ENCODE measurements at places on chromosomes 2 and 18.

GRCh38 chr2:221289389-221289788 lies 282.7 kb downstream of the EPHA4 start:
- DNase-seq = no peak

- no peak for DNase-seq
Measured at GRCh38 chr2:126543081-126543480, 112.9 kb upstream of the GYPC start.

DNA sequence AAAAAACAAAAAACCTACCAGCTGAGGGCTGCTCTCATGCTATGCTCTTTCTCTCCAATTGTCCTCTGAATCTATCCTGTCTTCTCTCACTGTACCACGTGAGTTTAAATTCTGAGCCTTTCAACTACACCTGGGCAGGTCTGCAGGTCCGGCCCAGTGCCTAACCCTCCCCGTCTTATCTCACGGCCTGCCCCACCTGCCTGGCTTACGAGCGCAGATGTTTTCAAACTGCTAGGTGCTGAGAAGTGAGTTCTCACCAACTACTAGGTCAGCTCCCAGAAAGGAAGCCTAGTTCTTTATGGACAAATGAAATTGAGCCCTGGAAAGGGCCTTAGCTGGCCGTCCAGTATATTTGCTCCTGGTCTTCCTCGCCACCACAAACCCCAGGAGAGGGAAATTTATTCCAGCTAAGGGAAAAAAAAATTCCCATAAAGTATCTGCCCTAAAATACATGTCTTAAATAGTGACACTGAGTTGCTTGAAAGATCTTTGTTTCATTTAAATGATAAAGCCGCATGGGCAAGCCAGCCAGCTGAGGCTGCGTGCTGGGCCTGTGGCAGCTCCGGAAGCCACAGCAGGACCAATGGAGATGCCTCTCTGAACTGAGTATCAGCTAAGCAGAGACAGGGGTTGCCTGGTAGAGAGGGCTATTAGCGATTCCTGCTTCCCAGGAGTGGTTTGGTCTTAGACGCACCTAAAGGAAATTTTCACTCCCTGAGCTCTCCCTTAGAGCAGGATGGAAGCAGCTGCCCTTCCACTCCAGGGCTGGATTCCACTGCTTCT lies 92.5 kb upstream of the NCK2 start:
- DNase-seq = no peak

- DNase-seq = peak; percentile 72
Measured at GRCh38 chr18:48539406-48540250, 797 bp downstream of the CTIF start.

- no peak for DNase-seq
Measured at GRCh38 chr2:120344214-120344975, 1.5 kb upstream of the INHBB start.

GRCh38 chr2:109320195-109320922 lies 191.4 kb downstream of the SH3RF3 start:
- DNase-seq = no peak

- DNase-seq = no peak
Measured at GRCh38 chr18:31783059-31783458, 22.4 kb upstream of the SLC25A52 start.

- DNase-seq = peak; percentile 76
Measured at GRCh38 chr18:10560452-10561045, 34.7 kb downstream of the NAPG start.

GRCh38 chr2:144452169-144452988 lies 67.5 kb downstream of the ZEB2 start:
- peak; percentile 14 for DNase-seq

DNA sequence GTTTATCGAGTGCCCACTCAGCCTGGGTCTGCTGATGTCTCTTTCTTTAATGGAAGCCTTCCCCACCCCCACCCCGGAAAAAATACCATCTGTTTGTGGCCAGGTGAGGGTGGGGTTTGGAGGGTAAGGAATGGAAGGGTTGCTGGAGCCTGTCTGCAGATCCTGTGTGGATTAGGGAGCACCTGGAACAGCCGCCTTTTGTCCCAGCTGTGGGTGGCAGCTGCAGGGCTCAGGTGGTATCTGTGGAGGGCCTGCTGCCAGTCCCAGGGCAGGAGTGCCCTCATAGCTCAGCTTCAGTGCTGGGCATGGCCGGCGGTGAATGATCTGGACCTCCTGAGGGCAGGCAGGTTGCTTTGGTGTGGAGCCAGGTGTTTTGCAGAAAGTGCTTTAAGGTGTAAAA lies 45.3 kb downstream of the IMPA2 start:
- no peak for DNase-seq

- no peak for DNase-seq
Measured at GRCh38 chr2:13504808-13505207, 788.1 kb downstream of the TRIB2 start.

GRCh38 chr2:38876407-38876806 lies 631 bp downstream of the MORN2 start:
- no peak for DNase-seq

- DNase-seq = peak; percentile 55
Measured at GRCh38 chr2:71609958-71610357, 156.6 kb downstream of the DYSF start.

DNA sequence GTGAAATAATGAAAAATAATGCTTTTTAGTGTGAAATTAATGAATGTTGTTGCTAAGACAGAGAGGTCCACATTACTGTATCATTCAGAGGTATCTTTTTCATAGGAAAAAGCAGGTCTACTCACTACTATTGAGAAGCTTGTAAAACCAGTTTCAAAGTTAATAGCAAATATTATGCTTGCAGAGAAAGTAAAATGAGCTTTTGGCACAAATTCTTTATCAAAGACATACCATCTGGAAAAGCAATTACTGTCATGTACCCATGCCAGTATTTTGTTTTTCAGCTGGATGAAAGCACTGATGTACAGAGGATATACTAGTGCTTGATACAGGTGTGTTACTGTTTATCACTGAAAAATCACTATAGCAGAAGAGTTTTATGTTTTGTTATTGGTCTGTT lies 77.5 kb downstream of the NCOA1 start:
- DNase-seq = no peak

DNA sequence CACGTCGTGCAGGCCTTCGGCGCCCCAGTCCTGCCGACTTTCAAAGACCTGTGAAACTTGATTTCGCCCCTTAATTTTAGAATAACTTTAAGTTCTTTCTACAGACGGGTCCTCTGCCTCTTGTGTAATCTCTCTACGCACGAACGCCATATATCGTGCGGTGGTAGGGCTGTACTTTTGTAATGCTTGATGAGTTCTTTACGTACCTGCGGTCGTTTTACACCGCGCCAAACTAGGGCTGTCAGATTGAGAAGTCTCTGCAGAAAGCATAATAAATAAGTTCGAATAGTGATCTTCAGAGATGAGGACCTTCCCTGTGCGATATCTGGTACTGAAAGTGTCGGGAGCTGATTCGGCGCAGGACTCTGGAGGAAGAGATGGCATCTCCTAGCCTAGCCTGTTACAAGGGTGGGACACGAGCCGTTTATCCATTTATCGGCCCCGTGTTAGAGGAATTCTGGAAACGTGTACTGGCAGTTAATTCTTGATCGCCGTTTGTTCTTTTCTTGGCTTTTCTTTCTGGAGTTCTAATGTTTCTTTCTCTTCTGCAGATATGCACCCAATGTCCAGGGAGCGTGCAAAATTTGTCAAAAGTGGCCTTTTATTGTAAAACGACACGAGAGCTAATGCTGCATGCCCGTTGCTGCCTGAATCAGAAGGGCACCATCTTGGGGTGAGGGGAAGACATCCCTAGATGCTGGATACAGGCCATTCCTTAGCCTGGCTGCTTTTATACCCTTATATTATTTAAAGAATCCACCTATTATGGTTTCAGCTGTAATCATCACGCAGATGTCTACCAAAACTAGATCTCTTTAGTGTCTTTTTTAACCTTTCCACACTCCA lies 781 bp upstream of the SLC5A6 start:
- peak; percentile 56 for DNase-seq

- no peak for DNase-seq
Measured at GRCh38 chr2:235216901-235217300, 265.1 kb downstream of the SH3BP4 start.

DNA sequence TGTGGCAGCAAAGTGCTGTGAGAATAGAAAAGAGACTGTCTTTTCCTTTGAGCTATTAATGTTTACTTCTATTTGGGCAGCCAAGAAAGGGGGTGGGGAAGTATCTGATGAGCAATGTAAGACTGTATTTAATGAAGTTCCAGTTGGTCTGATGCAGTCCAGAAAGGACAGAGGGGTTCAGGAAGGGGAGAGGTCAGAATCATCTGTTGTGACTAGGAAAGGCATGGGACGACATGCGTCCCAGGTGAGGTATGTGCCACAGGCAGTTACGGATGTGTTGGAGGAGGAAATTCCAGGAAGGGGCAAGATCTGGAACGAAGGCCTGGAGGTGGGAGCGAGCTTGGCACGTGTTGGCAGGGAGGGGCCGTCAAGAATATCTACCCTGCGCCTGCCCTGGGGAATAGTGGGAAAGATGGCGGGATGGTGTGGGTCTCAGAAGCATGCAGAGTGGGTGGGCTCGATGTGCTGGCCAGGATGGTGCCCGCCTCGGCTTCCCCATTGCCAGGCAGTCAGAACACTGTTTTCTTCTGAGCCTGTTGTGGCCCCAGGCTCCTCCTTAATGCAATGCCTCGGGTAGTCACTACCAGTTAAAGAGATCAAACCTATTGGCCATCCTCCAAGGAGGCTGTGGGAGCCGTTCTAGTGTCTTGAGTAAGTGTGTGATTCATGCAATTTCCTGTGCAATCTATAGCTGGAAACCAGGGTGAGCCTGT lies 57.8 kb upstream of the TXNDC2 start:
- DNase-seq = peak; percentile 99

DNA sequence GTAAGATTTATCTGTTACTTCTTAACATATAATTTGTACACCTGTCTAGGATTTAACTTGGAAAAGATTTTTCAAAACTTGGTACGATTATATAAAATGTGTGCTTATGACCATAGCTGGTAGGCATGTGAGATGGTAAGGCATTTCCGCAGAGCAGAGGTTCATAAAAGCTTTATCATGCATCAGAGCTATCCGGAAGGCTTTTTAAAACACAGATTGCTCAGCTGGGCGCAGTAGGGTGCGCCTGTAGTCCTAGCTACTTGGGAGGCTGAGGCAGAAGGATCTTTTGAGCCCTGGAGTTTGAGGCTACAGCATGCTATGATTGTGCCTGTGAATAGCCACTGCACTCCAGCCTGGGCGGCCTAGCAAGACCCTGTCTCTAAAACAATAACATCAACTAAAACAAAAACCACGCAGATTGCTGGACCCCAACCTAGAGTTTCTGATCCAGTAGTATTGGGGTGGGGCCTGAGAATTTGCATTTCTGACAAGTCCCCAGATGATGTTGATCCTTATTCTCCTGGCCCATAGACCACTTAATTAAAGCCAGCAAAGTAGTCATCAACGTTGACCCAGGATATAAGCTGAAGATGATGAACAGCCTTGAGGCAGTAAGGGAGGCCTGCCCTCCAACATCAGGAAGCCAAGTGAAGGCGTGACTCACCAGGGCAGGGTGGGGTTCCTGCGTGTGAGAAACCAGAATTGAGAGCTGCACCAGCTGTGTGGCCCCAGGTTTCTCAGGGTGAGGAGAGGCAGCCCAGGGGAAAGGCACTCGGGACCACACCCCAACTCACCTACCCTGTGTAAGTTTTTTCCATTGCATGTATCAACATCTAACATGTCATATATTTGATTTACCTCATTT lies 21.6 kb upstream of the SLC20A1 start:
- peak; percentile 99 for DNase-seq

- DNase-seq = no peak
Measured at GRCh38 chr2:231336236-231336635, 59.3 kb upstream of the B3GNT7 start.

GRCh38 chr2:17590342-17590911 lies 49.9 kb downstream of the VSNL1 start:
- peak; percentile 95 for DNase-seq

GRCh38 chr2:235050980-235051351 lies 99.1 kb downstream of the SH3BP4 start:
- DNase-seq = peak; percentile 92

- DNase-seq = no peak
Measured at GRCh38 chr2:11611251-11611650, 58.7 kb downstream of the NTSR2 start.

DNA sequence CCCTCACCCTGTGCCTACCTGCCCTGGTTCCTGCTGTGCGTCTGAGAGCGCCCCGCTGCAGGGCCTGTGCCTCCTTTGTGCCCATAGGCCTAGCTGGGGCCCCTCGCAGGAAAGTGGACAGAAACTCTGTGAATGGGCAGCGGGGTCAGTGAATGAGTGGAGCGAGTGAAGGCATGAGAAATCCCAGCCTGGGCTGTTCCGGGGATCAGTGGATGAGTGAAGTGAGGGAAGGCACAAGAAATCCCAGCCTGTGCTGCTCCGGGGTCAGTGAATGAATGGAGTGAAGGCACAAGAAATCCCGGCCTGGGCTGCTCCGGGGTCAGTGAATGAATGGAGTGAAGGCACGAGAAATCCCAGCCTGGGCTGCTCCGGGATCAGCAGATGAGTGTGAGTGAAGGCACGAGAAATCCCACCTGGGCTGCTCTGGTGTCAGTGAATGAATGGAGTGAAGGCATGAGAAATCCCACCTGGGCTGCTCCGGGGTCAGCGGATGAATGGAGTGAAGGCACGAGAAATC lies 2.0 kb downstream of the COLEC11 start:
- DNase-seq = no peak

GRCh38 chr2:58228299-58228698 lies 12.8 kb downstream of the FANCL start:
- no peak for DNase-seq

DNA sequence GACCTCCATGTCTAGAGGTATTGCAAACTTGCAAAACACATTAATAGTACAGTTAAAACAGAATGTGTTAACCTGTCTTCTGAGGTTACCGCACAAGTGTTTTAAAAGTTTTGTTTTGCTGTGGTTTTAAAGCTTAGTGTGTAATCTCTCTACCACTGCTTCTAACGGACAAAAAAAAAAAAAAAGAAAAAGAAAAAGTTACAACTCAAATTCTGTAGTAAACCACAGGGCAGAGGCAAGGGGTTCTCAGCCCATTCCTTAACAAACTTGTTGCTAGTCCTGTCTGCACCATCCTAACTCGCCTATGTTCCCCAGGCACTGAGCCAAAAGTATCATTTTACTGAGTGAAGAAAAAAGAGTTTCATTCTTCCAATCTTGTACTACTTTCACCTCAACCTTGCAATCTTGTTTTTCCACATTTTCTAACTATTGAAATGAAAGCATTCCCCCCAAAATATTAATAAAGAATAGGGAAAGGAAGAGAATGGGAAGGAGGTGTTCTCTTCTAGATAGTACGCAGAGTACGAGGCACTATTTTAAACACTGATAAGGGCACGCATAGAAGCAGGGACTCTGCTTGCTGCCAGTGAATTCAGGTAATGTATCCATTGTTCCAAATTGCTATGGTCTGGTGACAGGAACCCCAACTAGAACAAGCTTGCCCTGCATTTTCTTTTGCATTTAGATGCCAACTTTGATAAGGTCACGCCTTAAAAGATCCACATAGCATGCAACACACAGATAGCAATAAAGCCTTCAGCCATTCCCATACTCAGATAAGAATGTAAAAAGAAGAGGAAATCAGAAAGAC lies 47.1 kb downstream of the IKZF2 start:
- DNase-seq = peak; percentile 35

GRCh38 chr2:100757621-100758394 lies 62.1 kb upstream of the NPAS2 start:
- peak; percentile 91 for DNase-seq

- no peak for DNase-seq
Measured at GRCh38 chr18:56900195-56901094, 246.4 kb upstream of the BOD1L2 start.

- peak; percentile 61 for DNase-seq
Measured at GRCh38 chr2:39568561-39569006, 97.1 kb upstream of the TMEM178A start.
